ENCODE measurements at places on chromosomes 13 and 19.

GRCh38 chr19:49073514-49074378, 1.2 kb upstream of the KCNA7 start:
- peak; percentile 28 for DNase-seq

GRCh38 chr19:4744451-4745174, 21.0 kb upstream of the DPP9 start:
- no peak for DNase-seq

DNA sequence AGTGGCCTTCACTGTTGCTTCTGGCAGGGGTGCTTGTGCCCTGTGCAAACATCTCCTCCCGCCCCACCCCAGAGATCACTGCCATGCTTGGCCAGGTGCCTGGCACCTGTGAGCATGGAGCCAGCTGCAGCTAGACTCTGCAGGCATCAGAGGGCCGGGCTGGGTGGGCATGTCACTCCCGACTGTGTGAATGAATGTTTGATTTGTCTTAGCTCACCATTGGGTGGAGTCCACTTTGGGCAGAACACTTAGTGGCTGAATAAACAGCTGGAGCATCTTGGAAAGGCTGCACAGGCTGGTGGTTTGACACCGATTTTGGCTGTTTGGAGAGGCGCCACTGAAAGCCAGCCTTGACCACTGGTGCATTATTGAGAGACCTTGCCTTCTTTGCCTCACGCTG, 267.3 kb downstream of the DLEU7 start:
- DNase-seq: no peak

DNA sequence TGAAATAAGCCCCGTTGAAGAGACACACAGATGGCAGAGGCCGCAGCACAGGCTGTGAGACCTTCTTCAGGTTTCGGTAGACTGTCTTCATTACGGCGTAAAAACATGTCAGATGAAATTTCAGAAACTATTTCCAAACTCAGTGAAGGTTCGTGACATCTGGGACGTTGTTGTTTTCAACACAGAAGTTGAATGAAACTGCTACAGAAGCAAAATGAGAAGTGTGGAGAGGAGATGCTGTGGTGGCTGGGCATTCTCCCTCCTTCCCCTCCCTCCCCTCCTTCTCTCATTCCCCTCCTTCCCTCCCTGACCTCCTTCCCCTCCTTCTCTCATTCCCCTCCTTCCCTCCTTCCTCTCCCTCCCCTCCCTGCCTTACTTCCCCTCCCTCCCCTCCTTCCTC, 113.6 kb downstream of the ATP11A start:
- DNase-seq: no peak

- DNase-seq: no peak
Observed at GRCh38 chr13:111667757-111668156, 347.3 kb downstream of the TEX29 start.

DNA sequence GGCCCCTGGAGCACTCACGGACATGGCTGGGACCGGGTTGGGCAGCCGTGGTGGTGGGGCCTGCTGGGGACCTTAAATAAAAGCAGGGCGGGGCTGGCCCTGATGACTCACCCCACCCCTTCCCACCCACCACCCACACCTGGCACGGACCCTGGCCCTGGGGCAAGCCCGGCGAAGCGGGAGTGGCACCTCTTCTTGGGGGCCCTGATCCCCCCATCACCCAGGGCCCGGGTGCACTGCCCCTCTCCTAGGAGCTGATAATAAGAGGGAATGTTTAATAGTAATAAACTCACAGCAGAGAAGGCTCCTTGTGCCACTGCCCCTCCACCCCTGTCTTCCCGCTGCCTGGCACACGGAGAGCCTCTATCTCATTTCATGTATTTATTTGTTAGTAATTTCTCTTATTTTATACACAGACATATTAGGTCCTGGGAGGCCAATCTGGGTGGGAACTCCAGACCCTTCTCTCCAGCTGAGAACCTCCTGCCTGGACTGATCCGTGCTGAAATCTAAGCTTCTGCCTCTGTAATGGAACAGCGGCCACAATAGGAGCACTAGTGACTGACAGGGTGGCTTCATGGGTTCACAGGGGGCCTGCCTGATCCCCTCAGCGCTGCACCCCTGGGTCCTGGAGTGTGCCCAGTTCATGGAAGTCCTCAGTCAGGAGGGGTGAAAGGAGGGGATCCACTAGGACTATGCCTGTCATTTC, at the start of gene LGALS7:
Gene LGALS7 (minus strand): TSS at position 49 of the 709 bp plus-strand sequence. CDS start 25 bp downstream, at position 24.
- no peak for DNase-seq

DNA sequence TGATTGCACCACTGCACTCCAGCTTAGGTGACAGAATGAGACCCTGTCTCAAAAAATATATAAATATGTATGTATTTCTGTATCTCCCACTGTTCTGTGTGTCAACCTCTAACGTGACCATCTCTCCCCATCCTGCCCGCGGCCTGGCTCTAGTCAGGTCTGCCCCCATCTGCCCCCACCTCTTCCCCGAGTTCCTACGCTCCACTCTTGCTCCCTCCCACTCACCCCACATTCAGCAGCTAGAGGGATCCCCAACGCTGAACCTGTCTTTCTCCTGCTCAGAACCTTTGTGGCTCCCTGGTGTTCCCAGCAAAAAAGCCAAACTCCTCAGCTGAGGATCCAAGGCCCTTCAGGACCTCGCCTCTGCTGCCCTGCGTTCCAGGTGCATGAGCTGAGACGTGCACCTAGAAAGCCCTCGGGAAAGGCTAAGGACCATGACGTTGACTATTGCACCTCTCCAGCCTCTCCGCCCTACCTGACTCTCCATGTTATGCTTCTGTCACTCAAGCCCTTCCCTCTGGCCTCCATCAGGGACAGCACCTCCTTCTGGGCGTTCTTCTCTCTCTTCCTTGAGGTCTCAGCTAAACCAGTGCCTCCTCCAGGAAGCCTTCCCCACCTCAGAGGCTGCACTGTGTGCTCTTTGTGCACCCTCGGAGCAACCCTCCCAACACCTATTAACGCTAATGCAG, 18.1 kb downstream of the AKT2 start:
- DNase-seq: no peak

GRCh38 chr19:3986260-3987041, 1.2 kb upstream of the EEF2 start:
- peak; percentile 66 for DNase-seq

- no peak for DNase-seq
Observed at GRCh38 chr19:1227304-1228054, 10.3 kb downstream of the CBARP start.

GRCh38 chr13:111043575-111043982, 71.5 kb upstream of the ARHGEF7 start:
- no peak for DNase-seq

All from activated T-cell treated with anti-CD3 and anti-CD28 coated beads, Interleukin-2, amount 50 U/mL, for 72 hours (primary cell).